ENCODE measurements at places on chromosomes 7 and 10.

GRCh38 chr7:151864081-151864480 lies 12.8 kb downstream of the PRKAG2 start:
- DNase-seq = no peak

DNA sequence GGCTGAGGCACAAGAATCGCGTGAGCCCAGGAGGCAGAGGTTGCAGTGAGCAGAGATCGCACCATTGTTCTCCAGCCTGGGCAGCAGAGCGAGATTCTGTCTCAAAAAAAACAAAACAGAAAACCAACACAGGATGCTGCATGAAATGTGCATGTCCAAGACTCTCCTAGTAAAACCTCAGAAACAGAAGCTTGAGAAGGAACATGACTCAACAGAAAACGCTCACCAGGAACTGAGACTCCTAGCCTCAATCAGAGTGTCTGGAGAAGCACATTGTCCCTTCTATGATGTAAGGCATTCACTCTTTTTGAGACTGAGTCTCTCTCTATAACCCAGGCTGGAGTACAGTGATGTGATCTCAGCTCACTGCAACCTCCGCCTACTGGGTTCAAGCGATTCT lies 168.3 kb downstream of the MYOF start:
- DNase-seq = no peak

GRCh38 chr10:124717911-124718741 lies 26.1 kb downstream of the FAM53B start:
- DNase-seq = no peak

DNA sequence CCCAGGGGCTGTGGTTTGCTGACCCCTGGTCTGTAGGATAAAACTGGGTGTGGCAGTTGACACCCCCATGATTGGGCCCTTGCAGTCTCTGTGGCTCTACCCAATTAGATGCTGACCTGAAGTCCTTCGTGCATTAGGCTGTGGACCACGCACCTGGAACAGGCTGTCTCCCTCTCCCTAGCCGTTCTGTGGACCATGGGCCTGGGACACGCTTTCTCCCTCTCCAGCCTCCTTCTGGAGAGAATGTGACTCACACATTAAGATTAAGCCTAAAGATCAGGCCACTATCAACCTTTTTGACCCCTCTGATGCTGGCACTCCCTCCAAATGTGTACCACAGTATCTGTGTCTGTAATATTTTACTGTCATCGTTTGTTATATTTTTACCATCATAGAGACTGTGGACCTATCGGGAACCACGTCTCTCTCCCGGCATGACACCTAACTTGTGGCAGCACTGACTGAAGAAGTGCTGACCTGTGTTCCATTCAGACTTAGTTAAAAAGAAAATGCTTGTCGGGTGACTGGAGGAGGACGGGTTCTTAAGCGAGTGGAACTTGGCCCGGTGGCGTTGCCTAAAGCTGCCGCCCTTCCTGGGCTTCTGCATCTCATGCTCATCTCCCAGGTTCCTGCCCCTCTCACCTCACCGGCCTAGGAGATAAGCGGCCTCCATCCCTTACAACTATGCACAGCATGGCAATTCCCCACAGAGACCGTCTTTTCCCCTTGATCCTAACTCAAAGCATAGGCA lies 92.8 kb downstream of the WDR37 start:
- DNase-seq = no peak

- DNase-seq = peak; percentile 50
These were observed 55.0 kb downstream of the PKD1L1 start for GRCh38 chr7:47893238-47893637.

DNA sequence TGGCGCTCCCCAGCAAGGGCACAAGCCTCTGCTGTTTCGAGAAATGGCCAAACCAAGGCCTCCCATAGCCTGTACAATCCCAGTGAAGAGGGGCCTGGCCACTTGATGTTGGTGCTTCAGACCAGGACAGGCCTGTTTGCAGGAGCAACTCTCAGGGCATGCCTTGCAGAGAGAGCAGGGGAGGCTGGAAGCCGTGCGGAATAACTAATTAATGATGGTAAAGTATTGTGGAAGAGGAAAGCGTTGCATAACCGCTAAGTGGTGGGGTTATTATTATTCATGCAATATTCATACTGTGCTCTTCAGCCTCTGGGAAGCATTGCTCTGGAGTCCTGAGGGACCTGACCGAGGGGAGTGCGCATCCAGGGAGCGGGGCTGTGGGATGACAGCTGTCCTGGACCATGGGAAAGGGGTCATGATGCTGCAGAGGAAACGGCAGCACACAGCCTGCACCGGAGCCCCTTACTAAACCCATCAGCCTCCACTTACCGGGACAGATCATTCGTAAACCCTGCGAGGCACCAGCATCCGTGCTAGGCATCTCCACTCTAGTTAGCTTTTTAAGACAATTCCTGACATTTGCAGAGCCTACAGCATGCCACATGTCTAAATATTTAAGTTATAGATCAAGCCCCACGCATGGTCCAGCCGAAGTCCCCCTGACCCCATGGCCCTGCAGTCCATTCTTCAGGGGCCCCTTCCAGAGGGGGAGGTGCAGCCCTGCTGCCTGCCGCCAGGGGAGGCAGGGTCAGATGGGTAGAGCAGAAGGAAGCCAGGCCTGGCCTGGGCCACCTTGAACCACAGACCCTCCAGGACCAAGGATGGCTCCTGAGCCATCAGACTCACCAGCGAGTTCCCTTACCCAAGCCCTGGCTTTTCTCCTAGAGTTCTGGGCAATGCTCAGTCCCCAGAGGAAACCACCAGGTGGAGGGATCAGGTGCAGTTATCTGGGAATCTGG lies 11.6 kb downstream of the TMEM273 start:
- no peak for DNase-seq

DNA sequence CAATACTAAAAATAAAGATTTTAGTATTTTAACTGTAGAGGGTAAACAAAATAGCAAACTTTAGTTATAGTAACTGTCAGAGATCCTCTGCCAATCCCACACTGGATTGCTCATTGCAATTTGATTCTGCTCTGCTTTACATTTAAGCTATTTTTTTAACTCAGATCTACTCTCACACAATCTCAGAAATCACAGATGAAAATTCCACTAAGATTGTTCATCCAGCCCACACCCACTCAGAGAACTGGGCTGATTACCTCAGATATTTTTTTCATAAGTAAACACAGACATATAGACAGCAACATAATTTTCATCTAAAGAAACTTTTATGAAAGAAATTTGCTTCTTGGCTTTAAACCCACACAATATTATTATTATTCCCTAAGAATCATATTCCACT lies 7.0 kb downstream of the OSBPL3 start:
- DNase-seq = no peak

DNA sequence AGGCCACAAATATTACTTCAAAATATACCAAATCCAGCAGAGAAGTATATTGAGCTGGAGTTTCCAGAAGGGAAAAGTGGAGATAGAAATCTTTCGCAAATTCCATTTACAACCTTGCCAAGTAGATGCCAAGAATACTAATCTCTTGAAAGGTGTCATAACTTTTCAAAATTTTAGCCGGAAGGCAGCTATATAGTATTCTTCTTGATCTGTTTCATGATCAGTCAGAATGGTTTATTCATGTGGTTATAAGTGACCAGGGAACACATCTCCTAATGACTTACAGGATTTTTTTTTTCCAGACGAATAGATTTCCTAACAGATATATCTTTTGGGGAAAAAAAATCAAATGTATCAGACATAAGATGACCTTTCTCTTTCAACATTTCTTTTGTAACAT lies 270.7 kb downstream of the TSPAN12 start:
- DNase-seq = no peak

- no peak for DNase-seq
These were observed 372.9 kb upstream of the ZMIZ1 start for GRCh38 chr10:78695846-78696245.

DNA sequence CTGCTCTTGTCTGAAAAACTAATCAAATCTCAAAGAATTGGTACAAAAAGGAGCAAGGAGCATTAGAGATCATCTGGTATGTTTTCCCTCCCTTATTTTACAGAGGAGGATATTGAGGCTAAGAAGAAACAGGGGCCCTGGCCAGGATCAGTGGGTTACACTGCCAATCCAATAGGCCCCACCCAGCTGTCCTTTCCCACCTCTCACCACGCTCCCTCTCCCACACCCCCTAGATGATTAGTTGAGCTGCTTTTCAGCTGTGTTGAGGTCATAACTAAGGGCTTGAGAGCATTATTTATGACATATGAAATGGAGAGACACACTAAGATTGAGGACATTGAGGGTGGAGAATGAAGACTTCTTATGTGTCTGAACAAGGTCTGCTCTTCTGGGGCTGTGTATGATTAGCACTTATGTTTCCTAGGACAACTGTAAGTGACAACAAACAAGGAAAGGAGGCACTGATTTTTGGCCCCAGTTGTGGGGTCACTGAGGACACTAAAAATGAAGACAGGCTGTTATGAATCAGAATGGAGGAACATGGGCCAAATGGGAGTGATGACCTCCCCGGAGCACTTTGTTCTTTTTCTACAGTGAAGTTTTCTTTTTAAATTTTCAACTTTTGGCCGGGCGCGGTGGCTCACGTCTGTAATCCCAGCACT lies 26.5 kb downstream of the VWA2 start:
- no peak for DNase-seq

DNA sequence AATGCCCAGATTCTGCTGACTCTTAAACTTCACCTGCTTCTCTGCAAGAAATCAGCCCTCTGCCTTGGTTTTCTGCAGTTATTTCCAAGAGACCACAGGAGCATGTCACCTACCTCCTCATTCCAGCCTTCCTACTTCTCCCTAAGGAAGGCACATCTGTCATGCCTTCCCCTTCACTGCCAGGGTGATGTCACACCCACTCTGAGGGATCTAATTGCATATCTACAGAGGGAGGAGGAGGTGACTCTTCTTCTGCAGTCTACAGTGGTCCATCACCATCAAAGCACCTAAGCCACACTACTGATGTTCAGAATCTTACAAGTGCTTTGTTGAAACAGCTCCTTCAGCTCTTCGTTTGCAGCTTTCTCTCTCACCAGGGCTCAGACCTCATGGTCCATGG lies 275.5 kb downstream of the FGFR2 start:
- no peak for DNase-seq

GRCh38 chr10:35237766-35238512 lies 98.4 kb upstream of the CCNY start:
- DNase-seq = no peak

GRCh38 chr7:51349820-51350545 lies 33.4 kb upstream of the COBL start:
- DNase-seq = peak; percentile 62

DNA sequence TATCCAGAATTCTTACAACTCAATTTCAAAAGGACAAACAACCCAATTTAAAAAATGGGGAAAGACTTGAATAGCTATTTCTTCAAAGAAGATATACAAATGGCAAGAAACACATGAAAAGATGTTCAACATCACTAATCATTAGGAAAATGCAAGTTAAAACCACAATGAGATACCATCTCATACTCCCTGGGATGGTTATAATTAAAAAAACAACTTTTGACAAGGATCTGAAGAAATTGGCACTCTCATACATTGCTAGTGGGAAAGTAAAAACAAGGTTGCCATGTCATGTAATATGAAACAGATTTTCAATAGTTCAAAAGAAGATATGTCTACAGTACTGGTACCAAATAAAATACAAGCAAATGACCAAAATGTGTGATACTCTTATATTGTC lies 9.0 kb downstream of the OAT start:
- DNase-seq = no peak

DNA sequence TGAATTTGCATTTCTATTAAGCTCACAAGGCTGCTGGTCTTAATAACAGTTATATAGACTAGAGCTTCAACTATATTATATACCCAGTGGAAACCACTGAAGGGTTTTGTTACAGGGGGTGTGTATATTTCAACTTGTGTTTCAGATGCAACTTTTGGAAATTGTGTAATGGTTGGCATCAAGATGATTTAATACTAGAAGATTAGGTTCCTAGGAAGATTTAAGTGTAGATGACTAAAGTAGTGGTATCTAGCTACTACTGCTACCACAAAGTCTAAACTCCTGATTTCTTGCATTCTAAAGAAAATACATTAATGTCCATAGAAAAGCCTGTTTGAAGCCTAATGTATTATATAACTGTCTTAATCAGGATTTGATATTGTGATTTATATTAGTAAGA lies 30.2 kb downstream of the AHR start:
- no peak for DNase-seq

GRCh38 chr7:158698657-158699195 lies 5.9 kb downstream of the NCAPG2 start:
- DNase-seq = no peak

Data from urothelium cell line (cell line).